ENCODE measurements at places on chromosomes 6 and 20.

DNA sequence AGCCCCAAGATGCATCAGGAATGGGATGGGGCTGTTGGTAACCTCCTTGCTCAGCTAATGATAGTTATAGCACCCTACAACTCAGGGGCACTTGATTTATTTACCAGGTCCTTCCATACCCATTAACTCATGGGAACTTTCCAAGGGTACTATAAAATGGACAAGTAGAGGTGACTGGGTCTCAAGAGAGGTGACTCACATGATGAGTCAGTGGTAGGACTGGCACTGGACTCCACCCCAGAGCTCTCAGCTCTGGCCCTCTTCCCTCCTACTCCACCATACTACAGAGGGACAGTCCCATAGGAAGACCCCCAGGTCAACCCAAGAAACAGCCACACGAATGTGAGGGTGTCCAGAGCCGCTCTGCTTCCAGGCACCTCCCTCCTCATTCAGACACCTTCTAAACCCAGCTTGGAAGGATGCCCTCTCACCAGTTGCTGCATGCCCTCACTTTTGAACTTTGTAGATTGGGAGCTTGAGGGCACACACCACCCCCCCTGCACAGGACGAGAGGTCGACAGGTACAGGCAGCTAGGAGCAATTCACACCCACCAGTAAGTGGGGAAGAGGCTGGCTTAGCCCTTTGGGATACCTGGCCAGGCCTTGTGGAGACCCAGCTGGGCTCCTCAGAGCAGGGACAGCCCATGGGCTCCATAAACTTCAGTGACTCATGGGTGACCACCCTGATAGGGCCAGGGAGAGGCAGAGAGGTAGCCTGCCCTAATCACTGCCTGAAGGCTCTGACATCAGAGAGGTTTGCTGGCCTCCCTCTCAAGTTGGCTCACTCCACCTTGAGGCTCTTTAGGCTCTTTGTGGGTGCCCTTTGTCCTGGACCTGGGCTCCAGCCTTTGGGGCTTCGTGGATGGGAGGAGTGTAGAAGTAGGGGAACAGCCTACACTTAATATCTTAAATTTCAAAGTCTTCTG, 81.6 kb upstream of the MLN start:
- DNase-seq, result no peak

DNA sequence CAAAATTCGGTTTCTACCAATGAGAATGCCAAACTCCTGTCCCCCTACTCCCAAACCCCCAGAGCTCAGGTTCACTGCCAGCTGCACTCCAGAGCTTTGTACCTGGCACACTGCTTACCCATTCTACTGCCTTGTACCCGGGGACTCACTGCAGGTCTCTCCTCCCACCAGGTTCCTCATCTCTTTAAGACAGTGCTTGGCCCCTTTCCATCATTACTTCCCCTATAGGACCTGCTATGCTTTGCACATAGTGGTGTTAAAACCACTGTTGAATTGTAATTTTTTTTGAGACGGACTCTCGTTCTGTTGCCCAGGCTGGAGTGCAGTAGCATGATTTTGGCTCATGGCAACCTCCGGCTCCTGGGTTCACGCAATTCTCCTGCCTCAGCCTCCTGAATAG, 25.9 kb downstream of the LYRM4 start:
- DNase-seq, result no peak

DNA sequence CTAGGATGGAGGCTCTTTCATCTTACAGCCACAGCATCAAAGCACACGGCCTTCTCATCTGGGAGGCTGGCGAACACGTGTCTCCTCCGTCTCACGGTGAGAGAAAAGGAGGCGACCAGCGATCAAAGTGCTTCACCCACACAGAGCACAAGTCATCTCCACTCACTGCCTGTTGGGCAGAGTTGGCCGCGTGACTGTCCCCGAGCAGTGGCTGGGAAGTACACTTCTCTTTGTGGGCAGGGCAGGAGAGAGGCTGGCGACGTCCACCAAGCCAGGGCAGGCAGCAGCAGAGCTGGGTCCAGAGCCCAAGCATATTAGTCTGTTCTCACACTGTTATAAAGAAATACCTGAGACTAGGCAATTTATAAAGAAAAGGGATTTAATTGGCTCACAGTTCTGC, 64.1 kb upstream of the FOXC1 start:
- DNase-seq, result no peak

- DNase-seq, result no peak
These were observed 95.4 kb downstream of the MKKS start for GRCh38 chr20:10338426-10339180.

- no peak for DNase-seq
These were observed 5.0 kb downstream of the FAM184A start for GRCh38 chr6:119073307-119074051.

GRCh38 chr6:53424300-53424699, 75.5 kb upstream of the ELOVL5 start:
- DNase-seq, result no peak

GRCh38 chr20:57995381-57995977, 233.0 kb downstream of the ANKRD60 start:
- DNase-seq, result no peak

DNA sequence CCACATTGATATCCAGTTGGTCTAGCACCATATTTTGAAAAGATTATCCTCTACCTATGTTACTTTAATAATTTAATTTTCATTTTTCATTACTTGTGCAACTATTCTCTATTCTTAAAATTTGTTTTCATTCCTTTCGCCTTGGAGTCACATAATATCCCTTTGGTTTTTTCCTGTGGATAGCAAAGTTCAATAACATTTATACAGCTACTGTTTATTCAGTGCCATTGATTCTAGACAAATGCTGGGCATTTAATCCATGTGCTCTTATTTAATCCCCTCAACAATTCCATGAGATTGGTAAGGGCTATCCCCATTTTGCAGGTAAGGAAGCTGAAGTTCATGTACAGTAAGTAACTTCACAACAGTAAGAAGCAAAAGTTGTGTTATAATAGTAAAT, 32.6 kb downstream of the PSMF1 start:
- no peak for DNase-seq

DNA sequence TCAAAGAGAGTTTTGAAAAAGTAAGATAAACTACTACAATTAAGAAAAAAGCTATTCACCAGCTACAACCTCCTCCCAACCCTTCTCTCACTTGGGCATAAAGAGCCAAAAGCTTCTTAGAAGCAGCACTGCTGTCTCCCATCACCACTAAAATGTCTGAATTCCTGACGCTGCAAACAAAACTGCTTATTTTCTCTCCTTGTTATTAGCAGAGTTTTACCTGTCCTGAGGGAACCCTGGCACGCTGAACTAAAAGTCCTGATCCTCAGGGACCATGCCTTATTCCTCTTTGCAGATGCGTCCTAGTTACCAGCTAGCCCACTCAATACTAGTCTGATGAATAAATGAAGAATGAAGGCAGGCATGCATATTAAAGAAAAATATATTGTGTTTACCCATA, 1.1 kb downstream of the HACE1 start:
- no peak for DNase-seq

- no peak for DNase-seq
These were observed 46.3 kb downstream of the FAM83B start for GRCh38 chr6:54892831-54893230.

DNA sequence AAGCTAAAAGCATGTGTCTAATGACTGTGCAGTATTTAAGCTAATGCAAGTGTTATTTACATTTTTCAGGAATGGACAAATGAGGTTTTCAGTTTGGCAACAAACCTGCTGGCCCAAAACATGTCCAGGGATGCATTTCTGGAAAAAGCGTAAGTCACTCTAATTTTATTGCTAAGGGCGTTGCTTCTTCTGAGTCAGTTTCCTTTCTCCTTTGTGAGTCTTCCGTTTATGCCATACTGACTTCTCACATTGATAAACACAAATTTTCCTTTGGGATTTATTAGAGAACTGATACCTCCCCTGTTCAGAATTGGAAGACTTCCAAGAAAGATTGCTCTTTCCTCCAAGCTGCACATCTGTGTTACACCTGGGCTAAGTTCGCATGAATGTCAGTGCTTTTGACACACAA, 422.9 kb upstream of the PLCB4 start:
- DNase-seq, result peak; percentile 25

DNA sequence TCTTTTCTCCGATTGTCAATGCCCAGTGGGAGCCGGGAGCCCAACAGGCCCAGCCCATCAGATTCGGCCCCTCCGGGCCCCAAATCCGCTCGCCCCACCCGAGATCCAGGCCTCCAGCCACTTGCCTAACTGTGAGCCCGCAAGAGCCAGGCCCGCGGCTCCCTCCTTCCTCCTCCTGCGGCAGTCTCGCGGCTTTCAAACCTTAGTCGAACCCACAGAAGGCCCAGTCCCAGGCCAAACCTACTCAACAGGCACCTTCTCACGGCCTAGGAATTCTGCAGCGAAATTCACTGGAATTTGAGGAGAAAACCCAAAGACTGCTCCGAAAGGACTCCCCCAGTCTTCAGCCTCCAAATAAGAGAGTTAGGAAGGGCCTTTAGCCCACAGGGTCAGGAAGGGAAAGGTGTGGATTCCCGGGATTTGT, 2.8 kb upstream of the TFAP2A start:
- no peak for DNase-seq

GRCh38 chr6:113009682-113010081, 662.6 kb downstream of the RFPL4B start:
- no peak for DNase-seq

GRCh38 chr6:119727504-119728219, 378.1 kb upstream of the MAN1A1 start:
- DNase-seq, result no peak

- DNase-seq, result no peak
These were observed 7.0 kb downstream of the BEND3 start for GRCh38 chr6:107108201-107108890.

GRCh38 chr20:14828459-14828858, 491.0 kb upstream of the FLRT3 start:
- DNase-seq, result no peak

DNA sequence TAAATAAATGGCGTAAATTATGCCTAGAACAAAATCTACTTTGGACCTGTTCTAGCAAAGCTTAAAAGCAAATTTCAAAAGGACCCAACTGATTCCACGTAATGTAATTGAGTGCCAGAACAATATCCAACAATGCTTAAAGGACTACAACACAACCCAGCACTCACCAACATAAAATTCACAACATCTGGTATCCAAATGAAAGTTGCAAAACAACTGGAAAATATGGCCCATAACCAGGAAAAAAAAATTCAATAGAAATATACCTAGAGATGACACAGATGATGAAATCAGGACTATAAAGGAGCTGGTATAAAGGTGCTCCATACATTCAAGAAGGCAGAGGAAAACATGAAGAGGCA, 14.1 kb downstream of the TUBB2B start:
- no peak for DNase-seq

- DNase-seq, result no peak
These were observed 67.9 kb downstream of the CGA start for GRCh38 chr6:87027021-87027420.

DNA sequence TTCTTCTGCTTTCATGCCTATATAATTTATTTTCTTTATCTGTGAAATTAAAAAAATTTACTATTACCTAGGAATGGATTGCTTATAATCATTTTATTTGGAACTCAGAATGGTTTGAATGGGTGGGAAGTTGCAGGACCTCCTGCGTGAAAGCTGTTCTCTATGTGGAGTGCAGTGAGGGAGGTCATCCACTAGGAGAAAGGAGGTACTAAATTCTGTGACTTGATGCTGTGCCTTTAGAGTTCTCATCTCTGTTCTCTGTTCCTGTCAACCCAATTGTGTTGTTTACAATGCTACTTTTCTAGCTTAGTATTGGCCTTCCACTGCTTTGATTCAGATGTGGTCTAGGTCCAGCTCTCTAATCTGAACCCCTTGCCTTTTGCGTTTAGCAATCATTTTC, 65.0 kb upstream of the HIVEP1 start:
- no peak for DNase-seq

GRCh38 chr6:140208286-140208685, 833.8 kb upstream of the CITED2 start:
- DNase-seq, result no peak

GRCh38 chr20:59752101-59752586, 147.8 kb downstream of the PHACTR3 start:
- DNase-seq, result no peak

DNA sequence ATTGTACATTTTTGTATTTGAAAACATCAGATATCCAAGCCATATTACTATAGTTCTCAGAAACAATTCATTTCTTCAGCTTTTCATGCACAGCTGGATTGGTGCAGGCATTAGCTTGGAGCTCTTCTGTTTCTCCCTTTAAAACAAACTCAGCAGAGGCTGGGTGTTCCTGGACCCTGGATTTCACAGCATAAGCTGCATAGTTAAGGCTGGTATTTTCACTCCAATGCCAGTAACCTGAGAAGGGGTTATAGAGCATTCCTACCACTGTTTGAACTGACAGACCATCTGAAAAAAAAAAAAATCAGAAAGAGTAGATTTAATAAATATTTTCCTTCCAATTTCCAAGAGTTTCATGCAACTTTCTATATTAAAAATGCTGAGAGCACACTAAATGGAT, 20.1 kb upstream of the FAXC start:
- no peak for DNase-seq

DNA sequence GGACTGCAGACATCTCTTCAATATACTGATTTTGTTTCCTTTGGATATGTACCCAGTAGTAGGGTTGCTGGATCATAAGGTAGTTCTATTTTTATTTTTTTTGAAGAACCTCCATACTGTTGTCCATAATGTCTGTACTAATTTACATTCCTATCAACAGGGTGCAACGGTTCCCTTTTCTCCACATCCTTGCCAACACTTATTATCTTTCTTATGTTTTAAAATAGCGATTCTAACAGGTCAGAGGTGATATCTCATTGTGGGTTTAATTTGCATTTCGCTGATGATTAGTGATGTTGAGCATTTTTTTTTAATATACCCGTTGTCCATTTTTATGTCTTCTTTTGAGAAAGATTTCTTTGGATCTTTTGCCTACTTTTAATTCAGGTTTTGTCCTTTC, 2.0 kb upstream of the TP53RK start:
- no peak for DNase-seq

DNA sequence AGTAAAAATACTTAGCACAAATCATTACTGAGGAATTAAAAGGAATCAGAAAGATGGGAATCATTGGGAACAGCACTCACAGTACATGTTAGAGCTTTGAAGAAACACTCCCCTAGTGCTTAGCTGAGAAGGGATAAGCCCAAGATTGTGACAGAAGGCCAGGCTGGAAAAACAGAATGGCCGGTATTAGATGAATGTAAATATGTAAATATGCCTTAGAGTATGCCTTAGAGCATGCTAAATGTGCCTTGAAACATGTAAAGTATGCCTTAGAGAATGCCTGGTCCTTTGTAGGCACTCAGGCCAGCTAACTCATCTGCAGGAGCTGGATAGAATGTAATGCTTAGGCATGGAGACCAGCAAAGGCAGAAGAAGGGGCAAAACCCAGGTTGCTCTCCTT, 10.6 kb upstream of the TENT5A start:
- DNase-seq, result no peak

- DNase-seq, result no peak
These were observed 73.9 kb upstream of the MLIP start for GRCh38 chr6:54037277-54037779.

GRCh38 chr6:168021581-168021980, 24.1 kb downstream of the KIF25 start:
- DNase-seq, result no peak

Data from NCI-H748 treated with DMSO at 0.1 percent for 48 hours (cell line).